Kidney glomerular epithelial cell (primary cell): ENCODE measurements at places on chromosomes 6 and 20.

GRCh38 chr6:138774370-138774769 is 801 bp downstream of the CCDC28A start:
- no peak for DNase-seq

- DNase-seq: peak; percentile 84
These were observed 81.0 kb downstream of the GPX5 start for GRCh38 chr6:28606424-28607391.

- DNase-seq: no peak
These were observed 56.2 kb upstream of the EPB41L1 start for GRCh38 chr20:36098364-36098763.

DNA sequence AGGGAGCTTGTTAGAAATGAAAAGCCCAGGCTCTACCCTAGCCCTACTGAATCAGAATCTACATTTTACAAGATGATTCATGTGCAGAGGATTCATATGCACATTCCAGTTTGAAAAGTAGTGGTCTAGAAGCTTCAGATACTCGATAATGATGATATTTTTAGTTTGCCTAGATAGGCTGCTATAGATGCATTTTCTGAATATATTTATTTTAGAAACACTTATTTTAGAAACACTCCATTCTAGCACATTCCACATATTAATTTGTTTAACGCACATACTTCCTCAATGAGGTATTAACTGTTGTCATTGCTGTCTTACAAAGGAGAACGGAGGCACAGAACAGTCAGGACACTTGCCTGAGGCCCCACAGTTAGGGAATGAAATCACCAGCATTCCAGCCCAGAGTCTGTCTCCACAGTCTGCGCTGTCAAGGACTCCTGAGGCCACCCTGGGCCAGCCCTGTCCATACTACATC is 64.4 kb downstream of the SNAP25 start:
- no peak for DNase-seq

GRCh38 chr20:55140631-55141030 is 665.2 kb downstream of the DOK5 start:
- no peak for DNase-seq

DNA sequence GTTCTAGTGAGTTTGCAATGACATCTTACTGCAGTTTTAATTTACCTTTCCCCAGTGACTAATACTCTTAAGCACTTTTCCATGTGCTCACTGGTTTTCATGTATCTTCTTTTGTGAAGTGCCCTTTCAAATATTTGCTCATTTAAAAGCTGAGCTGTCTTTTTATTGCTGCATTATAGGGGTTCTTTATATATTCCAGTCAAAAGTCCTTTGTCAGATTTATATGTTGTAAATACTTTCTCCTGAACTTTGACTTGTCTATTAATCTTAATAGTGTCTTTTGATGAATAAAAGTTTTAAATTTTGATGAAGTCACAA is 50.2 kb upstream of the ELOVL5 start:
- DNase-seq: no peak

DNA sequence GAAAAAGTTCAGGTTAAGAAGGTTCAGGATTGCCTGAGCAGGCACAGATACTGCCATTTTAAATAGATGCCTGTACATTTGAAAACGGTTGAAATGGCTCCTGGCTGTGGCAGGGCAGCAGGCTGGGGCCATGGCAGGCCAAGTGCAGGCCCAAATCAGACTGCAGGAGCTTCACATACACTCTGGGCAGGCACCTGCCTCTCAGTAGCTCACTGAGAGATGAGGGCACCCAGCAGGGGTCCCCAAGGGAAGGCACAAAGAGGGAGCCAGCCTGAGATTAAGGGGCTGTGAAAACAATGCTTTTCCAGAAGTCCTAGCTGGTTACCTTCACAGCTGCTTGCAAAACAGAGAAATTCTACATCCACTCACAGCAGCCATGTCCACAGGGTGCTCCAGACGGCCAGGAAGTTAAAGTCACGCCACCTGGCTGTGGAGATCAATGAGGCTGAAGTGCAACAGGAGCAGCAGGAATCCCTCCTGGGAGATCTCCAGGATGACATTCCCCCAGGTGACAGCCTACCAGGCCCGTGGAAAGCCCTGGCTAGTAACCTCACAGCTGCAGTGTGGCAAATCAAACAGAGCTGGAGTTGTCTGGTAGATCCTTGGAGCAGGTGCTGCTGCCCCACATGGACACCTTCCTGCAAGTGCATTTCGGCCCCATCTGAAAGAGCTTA is 6.2 kb upstream of the RAET1E start:
- DNase-seq: no peak

DNA sequence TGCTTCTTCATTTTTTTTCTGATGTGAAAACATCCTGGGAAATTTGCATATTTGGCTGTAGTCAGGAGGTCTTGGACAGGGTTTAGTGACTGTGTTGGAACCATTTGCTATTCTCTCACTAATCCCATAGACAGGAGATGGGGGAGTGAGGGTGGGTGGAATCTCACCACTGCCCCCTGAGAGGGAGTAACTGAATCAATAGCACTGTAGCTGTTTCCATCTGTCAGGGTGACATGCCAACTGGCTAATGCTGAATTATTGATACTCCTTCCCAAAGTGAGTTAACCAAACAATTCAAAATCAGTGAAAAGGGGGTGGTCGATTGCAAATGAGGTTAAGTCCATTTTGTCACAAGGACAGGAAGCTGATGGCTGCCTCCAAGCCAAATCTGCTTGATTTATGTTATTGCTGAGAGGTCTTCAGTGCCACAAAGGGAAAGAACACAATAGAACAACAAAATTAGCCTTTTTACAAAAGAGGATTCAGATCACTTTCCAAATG is 55.1 kb upstream of the B3GAT2 start:
- DNase-seq: no peak

DNA sequence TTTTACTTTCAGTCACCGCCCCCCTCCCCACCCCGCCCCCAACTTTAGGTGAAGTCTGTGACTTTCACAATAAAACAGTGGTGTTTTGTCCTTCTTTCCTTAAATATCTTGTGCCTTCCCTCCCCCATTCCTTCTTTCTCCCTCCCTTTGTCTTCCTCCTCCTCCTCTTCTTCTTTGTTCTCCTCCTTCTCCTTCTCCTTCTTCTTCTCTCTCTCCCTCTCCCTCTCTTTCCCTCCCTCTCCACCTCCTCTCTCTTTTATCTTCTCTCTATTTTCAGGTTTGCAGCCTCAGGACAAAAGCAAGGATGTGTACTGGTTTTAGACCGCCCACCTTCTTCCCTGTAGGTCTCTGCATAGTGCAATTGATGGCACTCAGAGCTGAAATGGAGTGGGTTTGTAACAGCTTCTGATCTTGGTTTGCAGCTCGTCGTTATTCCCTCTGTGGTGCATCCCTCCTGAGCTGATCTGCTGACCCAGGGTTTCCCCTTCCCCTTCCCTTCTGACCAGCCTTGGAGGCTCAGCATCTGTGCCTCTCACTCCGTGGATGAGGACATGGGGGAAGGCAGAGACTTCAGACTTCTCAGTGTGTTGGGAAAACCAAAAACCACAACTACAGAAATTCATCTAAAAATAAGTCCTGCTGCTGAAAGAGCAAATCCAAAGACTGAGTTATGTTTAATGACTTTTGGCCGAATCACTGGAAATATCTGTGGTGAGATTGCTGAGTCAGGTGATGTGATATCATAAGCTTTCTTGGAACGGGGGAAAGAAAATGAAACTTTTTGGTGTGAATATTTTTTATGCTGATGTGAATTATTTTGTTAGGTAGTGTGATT is 6.9 kb downstream of the VGLL2 start:
- DNase-seq: no peak

GRCh38 chr6:13615792-13616120 is 621 bp downstream of the NOL7 start:
- DNase-seq: no peak

- DNase-seq: no peak
These were observed 16.6 kb downstream of the ATG5 start for GRCh38 chr6:106308985-106309384.

DNA sequence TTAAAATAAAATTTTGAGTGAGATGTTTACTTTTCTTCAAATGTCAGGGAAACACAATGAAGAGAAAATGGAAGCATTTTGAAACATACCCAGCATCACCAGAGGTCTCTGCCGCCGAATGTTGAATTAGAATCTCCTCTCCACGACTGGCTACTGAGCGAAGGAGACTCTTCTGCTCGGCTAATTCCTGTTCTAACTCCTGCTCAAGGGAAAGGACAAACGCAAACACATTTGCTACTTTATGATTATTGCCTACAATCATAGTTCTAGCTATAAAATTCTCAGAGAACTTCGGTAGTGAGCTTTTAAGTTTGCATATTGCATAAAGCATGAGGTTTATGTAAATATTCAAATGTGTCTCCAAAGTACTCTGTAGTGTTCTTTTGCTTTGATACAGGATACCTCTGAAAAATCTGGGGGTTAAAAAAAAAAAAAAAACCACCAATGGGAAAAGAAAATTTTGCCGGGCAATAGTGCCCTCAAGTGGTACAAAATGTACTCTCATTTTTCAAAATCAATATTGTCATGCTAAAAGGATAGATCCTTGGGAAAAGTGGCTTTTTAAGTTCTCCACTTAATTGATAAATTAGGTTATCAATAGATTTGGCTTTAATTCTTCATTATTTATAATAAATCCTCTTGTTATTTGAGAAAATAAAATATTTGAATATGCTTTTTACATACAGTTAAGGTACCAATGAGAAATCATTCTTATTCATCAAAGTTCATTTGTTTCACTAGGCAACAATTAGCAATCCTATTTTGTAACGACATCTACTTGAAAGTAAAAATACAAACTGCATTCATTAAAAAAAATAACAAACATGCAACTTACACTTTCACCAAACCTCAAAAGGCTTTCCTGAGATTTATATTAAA is 369.0 kb downstream of the SYNE1 start:
- peak; percentile 10 for DNase-seq

DNA sequence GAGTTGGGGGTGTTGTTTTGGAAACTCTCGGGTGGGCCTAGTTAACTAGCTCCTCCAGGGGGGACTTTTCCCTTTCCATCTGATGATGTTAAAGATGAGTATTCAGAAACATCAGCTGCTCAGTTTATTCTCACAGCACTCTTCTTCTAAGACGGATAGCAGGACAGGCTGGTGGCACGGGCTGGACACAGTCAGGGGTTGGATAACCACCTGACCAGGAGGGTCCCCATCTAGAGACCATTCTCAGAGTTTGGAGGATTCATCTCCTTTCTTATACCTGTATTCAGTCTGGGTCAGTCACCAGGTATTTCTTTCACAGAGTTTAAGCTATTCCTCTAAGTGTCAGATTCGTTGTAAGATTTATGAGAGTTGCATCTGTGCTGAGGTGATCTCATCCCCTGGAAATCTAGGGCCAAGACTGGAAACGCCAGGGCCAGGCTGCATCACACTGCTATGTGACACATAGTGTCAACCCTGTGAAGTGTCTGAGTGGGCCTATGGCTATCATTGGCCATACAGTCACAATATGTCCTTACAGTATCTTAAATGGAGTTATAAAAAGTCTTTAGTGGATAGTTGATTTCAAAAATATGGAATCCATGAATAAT is 111.7 kb downstream of the FAM50B start:
- peak; percentile 47 for DNase-seq

GRCh38 chr20:57275334-57275733 is 8.9 kb upstream of the BMP7 start:
- no peak for DNase-seq

DNA sequence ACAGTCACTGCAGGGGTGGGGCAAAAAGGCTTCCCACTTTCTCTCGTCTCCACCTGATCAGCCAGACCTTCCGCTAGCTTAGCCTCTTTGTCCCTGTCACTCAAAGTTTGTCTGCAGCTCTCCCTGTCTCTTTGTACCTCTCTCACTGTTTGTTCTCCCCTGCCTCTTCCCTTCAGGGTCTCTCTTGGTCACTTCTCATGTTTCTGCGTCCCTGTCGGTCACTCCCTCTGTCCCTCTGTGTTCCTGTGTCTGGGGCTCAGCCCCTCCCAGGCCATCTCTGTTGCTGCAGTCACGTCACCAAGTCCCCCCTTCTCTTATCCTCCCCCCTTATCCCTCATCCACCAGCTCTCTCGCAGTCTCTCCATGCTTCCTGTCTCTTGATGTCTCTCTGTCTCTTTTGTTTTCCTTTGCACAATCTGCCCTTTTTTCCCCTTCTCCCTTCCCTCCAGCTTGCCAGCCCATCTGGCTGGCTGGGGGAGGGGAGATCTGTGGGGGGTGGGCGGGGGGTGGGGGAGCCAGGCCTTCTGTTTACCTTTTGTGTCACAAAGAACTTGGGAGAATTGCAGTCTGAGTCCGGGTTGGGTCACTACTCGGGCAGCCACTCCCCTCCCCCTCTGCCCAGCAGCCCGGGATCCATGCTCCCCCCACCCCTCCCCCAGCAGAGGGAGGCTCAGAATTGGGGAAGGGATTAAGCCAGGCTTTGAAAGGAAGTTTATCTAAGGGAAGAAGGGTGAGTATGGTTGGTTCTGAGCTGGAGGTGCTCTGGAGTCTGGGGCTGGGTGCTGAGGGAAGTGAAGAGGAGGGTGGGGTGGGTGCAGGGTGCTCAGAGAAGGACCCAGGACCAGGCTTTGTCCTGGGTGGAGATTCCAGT is 32.3 kb downstream of the FOXP4 start:
- DNase-seq: no peak

GRCh38 chr6:18414116-18414515 is 27.0 kb downstream of the RNF144B start:
- DNase-seq: no peak

DNA sequence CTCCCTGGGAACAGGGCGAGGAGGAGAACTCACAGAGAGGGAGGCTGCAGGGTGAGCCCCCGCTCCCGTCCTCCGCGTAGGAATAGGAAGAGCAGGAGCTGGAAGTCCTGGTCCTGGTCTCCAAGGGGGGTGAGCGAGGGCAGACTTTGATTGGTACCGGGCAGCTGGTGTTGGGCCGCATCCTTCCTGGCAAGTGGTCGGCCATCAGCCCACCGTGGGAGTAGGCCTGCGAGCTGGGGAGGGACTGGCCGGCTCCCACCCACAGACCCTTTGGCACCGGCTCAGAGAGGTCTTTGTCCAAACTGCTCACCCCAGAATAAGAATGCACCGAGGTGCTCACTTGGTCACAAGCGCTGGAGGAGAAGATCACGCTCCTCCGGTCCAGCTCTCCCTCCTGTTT is 56.2 kb downstream of the GJA10 start:
- DNase-seq: no peak

DNA sequence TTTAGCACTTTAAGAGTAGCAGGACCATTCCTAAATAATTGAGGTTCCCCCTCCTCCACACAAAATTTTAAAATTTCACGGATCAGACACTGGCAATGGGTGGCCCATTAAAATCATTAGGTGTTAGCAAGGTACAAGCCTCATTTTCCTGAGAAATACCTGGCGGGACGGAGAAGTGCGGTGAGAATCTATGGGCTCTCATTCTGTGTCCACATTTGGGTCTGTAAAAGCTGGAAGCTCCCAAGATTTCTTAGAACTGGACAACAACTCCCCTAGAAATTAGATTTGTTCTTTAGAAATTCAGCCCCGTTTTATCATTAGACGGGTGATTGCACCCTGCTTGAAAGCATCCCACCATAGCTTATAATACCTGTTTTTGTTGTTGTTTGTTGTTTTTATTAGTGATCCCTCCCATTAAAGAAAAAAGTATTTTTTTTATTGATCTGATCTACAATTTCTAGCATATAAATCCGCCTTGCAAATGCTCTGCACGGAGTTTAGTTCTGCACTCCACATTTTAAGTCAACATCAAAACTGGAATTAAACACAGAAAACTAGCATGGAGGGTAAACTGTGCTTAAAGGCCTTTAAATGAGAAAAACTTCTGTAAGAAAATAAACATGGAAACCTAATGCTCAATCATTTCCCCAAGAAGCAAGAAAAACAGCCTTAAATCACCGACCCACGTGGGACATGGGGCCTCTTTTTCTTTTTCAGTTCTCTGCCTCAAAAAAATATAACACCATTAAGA is 5.7 kb downstream of the SIM1 start:
- DNase-seq: no peak

GRCh38 chr6:157706883-157707282 is 116.2 kb upstream of the SNX9 start:
- no peak for DNase-seq
